Astrocyte of the hippocampus (primary cell): ENCODE measurements at places on chromosomes 13 and 19.
A peak's percentile ranks its signal among the peaks of the same experiment; 100 is the strongest.

GRCh38 chr13:22198641-22199217 is 527.9 kb downstream of the FGF9 start:
- peak; percentile 3 for DNase-seq

DNA sequence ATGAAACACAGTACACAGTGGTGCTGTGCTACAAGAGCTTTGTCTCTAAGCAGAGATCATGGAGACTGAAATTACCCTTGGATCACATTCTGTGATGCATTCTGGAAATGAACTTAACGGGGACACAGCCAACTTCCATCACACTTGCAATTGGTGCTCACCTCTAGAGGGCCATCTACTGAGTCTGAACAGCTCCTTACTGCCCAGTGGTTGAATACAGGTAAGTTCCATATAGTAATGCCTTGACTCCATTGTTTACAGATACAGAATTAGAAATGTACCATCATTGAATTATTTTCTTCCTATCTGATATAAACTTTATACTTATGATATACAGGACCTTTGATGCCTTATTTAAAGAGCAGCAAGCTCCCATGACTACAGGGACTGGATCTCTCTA is 686.4 kb downstream of the PCDH9 start:
- DNase-seq = no peak

- no peak for DNase-seq
Measured at GRCh38 chr13:45584816-45585215, 30.7 kb downstream of the ERICH6B start.

DNA sequence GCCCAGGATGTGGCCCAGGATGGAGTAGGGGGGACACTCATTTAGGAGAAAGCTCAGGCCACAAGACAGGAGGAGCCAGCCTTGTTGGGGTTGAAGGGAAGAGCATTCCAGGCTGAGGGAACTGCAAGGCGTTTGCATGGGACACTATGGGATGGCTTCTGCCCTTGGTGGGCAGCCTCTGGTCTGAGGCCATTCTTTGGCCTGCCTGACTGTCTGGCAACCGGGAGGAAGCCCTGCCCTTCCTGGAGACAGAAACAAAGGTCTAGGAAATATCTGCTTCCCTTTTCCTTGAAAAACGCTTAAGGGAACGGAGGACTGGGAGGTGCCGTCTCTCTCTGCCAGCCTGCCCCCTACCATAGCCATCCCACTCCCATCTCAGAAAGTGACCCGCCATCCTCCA is 2.8 kb upstream of the ICAM1 start:
- no peak for DNase-seq

- no peak for DNase-seq
Measured at GRCh38 chr19:33304760-33305647, 2.7 kb upstream of the CEBPA start.
